ENCODE measurements at places on chromosomes 13 and 19. TPM values are rescaled to one million over a fixed set of nuclear protein-coding genes. Genes with fewer than 3 reads are reported as not detected.

DNA sequence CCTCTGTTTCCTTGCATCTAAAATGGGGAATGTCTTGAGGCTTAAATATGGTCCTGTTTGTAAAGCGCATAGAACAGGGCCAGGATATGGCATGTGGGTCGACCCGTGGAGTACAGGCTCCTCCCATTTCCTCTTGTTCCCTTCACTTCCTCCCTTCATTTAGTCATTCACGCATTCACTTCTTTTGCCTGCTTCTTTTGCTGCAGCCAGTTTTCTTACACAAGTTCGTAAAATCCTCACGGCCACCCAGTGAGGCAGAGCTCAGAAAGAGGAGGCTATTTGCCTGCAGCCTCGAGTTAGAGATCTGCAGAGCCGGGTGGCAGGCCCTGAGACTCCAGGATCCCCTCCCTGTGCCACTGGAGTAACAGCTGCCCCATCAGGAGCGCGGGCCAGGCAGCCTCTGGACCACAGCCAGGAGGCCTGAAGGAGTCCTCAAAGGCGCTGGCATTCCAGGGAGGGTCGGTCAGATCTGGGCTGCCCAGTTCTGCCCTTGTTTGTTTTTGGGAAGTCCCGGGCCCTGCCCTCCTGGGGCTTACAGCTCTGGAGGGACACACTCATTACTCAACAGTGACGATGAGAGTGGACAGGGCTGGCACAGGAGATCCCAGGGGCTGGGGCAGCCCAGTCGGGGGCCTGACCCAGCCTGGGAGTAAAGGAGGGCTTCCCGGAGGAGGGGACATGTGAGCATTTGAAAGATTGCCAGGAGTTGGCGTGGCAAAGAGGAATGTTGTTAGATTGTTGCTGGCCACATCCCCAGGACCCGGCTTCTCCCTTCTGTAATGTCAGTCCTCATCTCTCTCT, 4.6 kb downstream of the PPP5C start:
- no peak for DNase-seq

SEMA6B gene
- 35.1 TPM for total RNA-seq

- no peak for DNase-seq
Observed at GRCh38 chr19:2634228-2634951, 68.1 kb downstream of the GNG7 start.

DNA sequence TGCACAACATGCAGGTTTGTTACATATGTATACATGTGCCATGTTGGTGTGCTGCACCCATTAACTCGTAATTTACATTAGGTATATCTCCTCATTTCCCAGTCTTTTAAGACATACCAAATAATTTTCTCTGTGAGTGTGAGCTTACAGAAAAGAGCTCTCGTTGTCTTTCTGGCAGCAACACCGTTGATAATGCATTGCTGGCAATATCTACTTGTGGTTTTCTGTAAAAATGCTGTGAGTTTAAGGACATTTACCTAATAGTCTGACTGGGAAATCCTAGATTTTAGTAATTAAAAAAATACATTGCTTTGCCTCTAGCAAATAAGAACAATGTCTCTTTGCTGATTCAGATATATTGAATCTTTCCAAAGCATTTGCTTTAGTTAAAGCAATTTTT, 8.4 kb downstream of the IGFL3 start:
- DNase-seq: no peak

DNA sequence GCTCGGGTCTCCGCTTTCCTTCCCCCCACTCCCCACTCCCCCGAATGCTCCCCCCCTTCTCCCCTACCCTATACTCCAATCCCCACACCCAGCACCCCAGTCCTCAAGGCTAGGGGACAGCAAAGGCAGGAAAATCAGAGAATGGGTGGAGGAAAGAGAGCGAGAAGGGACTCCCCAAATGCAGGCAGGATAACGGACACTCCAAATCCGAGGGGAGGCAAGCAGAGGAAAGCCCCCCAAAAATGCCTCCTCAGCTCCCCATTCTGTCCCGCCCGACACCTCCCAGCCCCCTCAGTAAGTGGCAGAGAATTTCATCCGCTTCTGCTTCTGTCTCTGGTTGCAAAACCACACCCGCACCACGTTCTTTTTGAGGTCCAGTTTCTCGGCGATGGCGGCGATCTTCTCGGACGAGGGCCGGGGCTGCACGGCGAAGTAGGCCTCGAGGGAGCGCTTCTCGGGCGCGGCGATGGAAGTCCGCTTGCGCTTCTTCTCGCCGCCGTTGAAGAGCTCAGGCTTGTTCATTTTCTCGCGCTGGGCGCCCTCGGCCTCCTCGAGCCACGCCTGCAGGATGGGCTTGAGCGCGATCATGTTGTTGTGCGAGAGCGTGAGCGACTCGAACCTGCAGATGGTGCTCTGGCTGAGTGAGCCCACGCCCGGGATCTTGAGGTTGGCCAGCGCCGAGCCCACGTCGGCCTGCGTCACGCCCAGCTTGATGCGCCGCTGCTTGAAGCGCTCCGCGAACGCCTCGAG, 2.1 kb downstream of the POU4F1 start:
- no peak for DNase-seq

Measured in mesenteric fat pad (tissue), 1 donor.